Activated CD4-positive, alpha-beta T cell treated with anti-CD3 and anti-CD28 coated beads, Interleukin-2, amount 10 ng/mL, durations not matched to agents 7 days and 5 days (primary cell): ENCODE measurements at places on chromosomes 2 and 18. TPM values are rescaled to one million over a fixed set of nuclear protein-coding genes. Genes with fewer than 3 reads are reported as not detected.

Gene LYG2
- total RNA-seq: not detected

Gene CABYR
- 1.3 TPM for total RNA-seq

Gene ABCB11
- not detected for total RNA-seq

Gene LYG1
- total RNA-seq: 1.6 TPM

Gene DOCK10
- total RNA-seq: 281 TPM

GRCh38 chr2:6764968-6765723 lies 100.6 kb downstream of the CMPK2 start:
- H3K4me1 ChIP-seq: no peaks in the 10 kb centered on the region
- DNase-seq: no peak
- H3K36me3 ChIP-seq: no peaks in the 10 kb centered on the region
- H3K27ac ChIP-seq: no peak overlapping the region

DNA sequence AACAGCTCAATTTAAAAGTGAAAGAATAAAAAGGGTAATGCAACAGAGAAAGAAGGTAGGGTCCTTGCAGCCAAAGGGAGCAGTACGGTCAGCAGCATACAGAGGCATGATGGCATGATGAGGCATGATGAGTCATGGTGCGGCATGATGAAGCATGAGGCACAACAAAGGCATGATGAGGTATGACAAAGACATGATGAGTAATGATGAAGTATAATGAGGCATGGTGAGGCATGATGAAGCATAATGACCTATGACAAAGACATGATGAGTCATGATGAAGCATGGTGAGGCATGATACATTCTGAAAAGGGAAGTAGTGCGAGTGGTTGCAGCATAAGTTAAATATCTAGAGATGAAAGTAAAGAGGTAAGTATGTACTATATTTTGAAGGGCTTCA lies 673.2 kb downstream of the TMEM182 start:
- H3K27ac ChIP-seq: no peak overlapping the region
- no peaks in the 10 kb centered on the region for H3K4me1 ChIP-seq
- H3K4me3 ChIP-seq: no peak overlapping the region
- H3K36me3 ChIP-seq: no peaks in the 10 kb centered on the region

GRCh38 chr2:3644891-3645605 lies 13.0 kb upstream of the ALLC start:
- peaks cover 2% of the 10 kb centered on the region for H3K4me1 ChIP-seq
- no peak overlapping the region for H3K4me3 ChIP-seq
- H3K27ac ChIP-seq: no peak overlapping the region
- DNase-seq: no peak
- H3K27me3 ChIP-seq: no peaks in the 10 kb centered on the region

DNA sequence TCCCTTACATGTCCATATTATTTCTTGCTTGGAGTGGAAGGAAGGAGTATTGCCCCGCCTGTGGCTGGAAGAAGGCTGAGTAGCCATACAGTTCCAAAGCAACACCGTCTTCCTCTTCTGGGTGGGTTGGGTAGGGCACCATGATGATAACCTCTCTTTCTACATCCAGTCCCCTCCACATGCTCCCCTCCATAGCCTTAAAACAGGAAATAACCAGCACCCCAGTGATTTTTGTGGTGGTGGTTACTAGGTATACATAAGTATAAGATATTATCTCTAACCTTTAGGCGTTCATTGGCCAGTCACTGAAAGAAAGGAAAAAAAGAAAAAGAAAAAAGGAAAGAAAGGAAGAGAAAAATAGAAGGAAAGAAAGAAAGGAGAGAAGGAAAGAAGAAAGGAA lies 63.1 kb downstream of the CXCR4 start:
- no peak for DNase-seq
- no peaks in the 10 kb centered on the region for H3K27me3 ChIP-seq
- peaks cover 6% of the 10 kb centered on the region for H3K36me3 ChIP-seq
- H3K27ac ChIP-seq: peak overlapping the region; percentile 80
- H3K4me3 ChIP-seq: no peak overlapping the region
- H3K4me1 ChIP-seq: peaks cover 84% of the 10 kb centered on the region

DNA sequence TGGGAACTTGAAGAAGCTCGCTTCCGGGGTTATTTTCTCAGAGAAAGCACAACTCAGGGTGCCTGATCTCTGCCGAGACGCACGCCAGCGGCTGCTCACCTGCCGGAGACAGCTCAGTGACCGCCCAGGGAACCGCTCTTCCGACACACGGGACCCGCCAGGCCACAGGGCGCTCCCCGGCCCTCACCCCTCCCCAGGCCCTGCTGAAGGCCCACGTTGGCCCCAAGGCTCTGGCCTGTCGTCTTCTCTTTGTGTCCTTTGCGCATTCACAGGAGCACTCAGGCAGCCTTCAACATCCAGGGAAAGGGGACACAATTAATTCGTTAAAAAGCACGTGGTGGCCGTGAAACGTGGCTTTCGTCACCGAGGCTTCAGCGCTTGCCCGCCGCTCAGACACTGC lies 276.3 kb upstream of the SALL3 start:
- H3K4me3 ChIP-seq: no peak overlapping the region
- peaks cover 2% of the 10 kb centered on the region for H3K27me3 ChIP-seq
- no peaks in the 10 kb centered on the region for H3K4me1 ChIP-seq
- H3K36me3 ChIP-seq: no peaks in the 10 kb centered on the region
- no peak overlapping the region for H3K27ac ChIP-seq
- no peak for DNase-seq

GRCh38 chr2:83224591-83225200 lies 1234.4 kb downstream of the SUCLG1 start:
- H3K36me3 ChIP-seq: no peaks in the 10 kb centered on the region
- no peak overlapping the region for H3K27ac ChIP-seq
- H3K27me3 ChIP-seq: no peaks in the 10 kb centered on the region
- H3K4me3 ChIP-seq: no peak overlapping the region
